ENCODE measurements at places on chromosomes 16 and 17.

DNA sequence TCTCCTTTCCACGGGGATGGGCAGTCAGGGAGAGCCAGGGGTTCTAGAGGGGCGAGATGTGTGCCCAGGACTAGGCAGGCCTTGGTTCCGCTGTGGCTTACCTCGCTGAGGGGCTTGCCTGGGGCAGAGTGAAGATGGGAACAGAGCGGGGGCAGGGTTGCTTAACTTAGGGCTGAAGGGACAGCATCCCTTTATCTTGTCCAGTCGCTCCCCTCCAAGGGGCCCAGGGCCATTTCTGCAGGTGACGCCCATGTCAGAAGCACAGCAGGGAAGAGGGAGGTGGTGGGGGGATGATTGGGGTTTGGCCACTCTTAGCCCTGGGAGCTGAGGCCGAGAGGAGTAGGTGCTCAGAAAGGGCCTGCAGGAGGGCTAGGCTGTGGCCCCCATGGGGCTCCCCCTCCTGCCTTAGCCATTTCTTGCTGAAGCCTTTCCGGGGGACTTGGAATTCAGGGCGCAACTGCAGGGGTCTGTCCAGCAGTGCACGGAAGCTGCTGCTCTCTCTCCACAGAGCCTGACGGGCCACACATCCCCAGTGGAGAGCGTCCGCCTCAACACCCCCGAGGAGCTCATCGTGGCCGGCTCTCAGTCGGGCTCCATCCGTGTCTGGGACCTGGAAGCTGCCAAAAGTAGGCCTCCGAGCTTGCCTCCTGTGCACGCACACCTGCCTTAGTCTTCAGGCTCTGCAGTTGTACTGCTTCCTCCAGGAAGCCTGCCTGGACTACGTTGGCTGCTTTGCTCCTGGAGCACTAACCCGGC is 8.5 kb downstream of the KATNB1 start:
- no peak for DNase-seq

GRCh38 chr17:44956998-44957981 is 9.7 kb upstream of the KIF18B start:
- DNase-seq = no peak

GRCh38 chr16:86215233-86215978 is 294.9 kb upstream of the FOXF1 start:
- DNase-seq = no peak

DNA sequence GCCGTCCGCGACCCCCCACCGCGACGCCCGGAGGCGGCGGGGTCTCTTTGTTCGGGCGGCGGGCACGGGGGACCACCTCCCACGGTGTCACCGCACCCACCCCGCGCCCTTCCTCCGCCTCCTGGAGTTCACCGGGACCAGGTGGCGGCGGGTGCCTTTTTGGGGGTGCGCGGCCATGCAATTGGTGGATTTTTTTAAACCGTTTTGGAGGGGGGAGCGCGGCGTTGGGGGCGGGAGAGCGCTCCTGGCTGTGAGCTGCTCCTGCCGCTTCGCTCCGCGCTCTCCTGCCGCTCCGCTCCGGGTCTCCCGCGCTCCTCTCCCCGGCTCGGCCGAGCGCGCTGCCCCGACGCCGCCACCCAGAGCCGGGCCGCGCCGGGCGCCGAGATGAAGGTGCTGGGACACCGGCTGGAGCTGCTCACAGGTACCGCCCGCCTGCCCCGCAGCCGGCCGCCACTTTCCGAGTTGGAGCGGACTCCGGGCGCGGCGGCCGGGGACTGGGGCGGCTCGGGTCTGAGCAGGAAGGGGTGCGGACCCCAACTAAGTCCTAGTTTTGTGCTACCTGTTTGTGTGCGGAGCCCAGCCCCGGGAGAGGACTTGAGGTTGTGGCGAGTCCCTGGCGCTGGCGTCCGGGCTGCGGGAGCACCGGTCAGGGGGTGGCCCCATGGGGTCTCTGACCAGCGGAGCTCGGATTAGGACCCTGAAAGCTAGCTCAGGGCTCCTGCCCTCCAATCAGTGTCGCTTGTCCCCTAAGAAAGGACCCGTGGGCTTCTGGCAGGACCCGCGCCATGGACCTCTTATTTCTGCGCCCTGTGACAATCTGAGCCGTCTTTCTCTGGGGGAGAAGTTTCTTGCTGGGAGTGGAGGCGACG is 35.7 kb upstream of the NDRG4 start:
- no peak for DNase-seq

GRCh38 chr17:38568845-38569510 is 36.8 kb downstream of the SRCIN1 start:
- DNase-seq = no peak

DNA sequence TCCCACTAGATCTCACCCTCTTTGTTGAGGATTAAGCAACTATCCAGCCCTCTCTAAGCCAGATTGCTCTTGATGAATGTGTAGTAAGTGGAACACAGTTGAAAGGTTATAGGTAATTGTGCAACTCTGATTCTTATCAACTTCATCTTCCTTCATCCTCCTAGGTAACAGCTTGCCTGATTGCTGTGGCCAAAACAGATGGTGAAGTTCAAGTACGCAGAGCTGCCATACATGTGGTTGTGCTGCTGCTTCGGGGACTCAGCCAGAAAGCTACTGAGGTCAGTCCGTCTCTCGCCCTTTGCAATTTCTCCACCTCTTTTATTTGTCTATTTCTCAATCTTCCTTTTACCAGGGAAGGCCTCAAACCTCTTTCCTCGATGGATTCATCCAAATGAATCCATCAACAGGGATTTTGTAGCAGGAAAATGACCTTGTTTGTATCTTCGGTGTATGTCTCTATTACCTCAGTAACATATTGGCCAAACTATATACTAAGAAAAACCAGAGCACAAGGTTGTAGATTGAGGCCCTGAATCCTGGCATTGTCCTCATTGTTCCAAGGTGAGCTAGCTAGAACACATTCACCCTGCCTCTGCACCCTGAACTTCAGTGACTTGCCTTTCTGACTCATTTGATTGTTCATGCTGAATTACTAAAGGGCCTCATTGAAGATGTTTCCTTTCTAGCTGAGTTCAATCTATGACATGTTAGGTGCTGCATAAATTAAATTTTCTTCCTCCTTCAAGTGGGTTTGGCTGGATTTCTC is 65.1 kb upstream of the HAS3 start:
- DNase-seq = no peak

GRCh38 chr16:51766739-51767138 is 615.7 kb upstream of the SALL1 start:
- DNase-seq = no peak

GRCh38 chr17:17093764-17094163 is 51.5 kb downstream of the MPRIP start:
- no peak for DNase-seq

DNA sequence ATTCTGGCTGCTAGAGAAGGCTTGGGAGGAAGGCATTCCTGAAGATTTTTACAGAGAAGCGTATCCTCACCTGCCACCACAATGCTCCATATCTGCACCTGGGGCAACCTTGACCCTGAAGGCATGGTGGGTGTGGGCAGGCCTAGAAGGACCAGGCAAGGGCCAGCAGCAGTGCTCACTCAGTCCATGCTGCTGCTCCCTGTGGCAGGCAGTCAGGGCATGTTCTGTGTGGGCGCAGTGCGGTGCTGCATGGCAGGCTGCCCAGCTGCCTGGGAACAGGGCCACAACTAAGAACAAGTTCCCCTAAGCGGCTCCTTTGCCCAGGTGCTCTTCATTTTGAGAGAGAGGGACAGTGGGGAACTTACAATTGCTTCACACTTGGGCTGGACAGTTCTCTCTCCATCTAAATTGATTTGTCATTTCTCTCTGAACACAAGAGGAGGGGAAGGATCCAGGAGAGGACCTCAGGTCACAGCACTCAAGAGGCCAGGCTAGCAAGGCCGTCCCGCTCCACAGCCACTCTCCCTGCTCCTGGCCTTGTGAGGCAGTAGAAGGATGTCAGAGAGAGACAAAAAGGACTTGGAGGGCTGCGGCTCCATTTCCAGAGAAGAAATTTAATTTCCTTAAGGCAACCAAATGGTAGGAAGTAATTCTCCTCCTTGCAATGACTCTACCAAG is 158.8 kb downstream of the AATF start:
- DNase-seq = no peak

GRCh38 chr17:41772218-41772585 is 14.3 kb downstream of the JUP start:
- no peak for DNase-seq

GRCh38 chr17:48727415-48728175 is 955 bp downstream of the HOXB13 start:
- no peak for DNase-seq

DNA sequence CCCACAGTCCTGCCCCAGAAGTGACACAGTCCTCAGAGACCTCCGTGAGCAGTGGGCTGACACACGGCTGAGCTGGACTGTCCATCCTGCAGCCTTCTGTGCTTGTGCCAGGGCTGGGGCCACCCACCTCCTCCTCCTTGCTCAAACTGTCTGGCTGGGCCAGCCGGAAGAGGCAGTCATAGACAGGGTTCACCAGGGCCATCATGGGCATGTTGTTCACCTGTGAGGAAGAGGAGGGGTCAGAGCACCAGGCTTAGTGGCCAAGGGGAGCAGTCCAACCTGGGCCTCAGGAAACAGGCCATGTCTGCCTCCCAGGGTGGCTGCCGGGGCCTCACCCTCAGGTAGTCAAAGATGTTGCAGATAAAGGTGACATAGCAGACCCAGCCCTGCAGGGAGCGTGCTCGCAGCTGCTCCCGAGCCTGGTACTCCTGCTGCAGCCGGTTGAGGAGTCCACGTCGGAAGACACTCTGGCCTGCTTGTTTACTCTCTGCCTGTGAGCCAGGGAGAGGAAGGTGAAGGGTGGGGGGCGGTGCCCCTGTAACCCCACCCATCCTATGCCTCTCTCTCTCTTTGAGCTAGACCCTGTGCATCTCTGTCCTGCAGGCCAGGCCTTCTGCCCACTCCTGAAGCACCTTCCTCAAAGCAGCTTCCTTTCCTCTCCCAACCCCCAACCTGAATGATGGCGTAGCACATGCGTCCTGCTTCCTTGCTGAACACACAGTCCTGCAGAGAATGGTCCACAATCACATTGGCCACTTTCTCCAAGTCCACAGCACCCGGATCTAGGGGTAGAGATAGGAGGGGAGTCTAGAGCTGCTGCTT is 3.4 kb downstream of the MIF4GD start:
- DNase-seq = no peak

DNA sequence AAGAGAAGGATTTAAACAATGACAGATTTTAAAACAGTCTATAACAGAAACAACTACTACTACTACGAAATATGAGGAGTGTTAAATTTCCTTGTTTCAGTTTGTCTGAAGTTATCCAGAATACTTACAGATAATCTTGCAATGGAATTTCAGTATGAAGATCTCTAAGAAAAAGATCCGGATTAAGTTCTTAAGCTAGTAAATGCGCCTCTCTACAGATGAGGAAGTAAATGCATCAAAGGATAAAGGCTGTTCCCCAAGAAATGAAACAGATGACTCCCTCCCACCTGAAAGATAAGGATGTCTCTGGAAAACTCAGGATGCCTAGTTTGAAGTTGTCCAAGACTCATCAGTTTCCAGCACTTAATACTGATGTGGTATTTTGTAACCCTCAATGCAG is 105.1 kb downstream of the PARN start:
- DNase-seq = no peak
